Foreskin keratinocyte (primary cell): ENCODE measurements at places on chromosomes 4 and X. TPM values are rescaled to one million over a fixed set of nuclear protein-coding genes. Genes with fewer than 3 reads are reported as not detected.

Gene CENPVL1
- not detected in 2 replicates for polyA plus RNA-seq

Gene ALAS2
- polyA plus RNA-seq = not detected in 2 replicates

Gene SCML1
- polyA plus RNA-seq = 4.7 and 7.1 TPM in 2 replicates

DNA sequence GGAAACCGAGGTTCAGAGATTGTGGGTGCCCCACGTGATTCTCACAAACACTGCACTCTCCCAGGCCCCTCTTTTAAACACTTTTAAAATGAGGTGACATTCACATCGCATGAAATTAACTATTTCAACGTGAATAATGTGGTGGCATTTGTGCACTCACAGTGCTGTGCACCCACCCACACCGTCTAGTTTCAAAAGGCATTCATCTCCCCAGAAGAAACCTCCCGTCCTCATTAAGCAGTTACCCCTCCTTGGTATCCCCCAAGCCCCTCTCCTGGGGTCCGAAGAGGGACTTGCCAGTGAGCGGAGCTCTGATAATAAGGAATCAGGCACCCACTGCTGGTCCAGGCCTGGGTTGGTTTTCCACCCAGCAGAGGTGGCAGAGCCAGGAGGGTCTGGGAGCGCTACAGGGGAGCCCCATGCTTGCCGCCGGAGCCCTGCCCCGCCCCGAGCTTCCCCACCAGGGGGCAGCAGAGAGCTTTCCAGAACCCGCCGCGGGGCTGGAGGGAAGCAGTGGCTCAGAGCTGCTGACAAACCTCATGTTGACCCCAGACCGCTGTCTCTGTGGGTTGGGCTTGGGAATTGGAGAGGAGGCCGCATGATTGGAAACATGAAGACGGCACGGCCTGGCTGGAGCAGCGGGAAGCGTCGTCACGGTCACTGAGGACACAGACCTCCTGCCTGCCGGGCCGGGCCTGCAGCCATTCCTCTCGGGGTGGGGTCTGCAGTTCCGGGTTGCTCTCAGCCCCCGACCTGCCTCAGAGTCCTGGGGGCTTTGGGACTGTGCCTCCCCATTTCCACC lies 27.5 kb upstream of the HTRA3 start:
- DNase-seq = no peak

- DNase-seq = no peak
Observed at GRCh38 chr4:1532549-1533395, 126.5 kb upstream of the NKX1-1 start.

GRCh38 chrX:1480082-1480785 lies 27.5 kb upstream of the ASMTL start:
- no peak for DNase-seq

DNA sequence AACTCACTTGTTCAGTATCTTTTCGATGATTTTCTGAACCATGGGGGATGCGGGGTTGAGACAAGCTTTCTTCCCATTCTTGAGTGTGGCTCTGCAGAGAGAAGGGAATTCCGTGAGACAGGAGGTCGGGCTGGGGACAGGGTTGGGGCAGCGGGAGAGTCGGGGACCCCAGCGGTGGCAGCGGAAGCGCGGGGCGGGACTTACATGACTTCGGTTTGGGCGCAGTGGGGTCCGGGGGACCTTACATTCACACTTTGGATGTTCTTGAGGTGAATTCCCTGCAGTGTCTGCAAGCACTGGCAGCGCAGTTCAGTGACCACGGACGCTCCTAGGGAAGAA lies 434 bp downstream of the CXCL3 start:
- DNase-seq = no peak

DNA sequence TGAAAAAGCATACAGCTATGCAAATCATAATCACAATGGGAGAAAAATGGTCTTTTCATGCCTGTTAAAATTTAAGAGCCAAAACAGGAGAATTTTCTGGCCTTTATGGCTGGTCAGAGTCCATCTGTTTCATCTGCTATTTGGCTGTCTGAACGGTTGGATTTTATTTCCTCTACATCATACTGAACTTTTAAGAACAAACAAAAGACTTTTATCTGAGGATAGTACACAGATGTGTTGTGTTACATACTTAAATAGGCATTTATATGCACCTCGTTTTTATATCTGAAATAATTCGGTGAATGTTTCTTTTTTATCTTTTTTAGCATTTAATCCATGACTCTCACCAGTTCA lies 18.0 kb upstream of the WWC2 start:
- no peak for DNase-seq

DNA sequence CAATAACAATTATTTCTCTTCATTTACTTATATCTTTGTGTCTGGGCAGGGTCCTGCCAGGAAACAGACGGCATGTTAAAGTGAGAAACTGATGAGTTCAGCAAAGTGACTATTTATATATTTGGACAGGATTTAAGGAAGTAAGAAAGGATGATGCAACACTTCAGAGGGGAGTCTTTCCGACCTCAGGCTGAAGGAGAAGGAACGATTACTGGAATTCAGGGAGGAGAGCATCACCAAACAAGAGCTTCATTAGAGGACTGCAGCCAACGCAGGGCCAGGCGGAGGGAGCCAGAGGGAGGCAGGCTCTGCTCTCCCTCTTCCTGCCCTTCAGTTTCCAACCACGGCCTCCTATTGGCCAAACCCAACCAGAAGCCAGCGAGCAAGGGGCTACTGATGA lies 1.5 kb upstream of the TLR7 start:
- no peak for DNase-seq

DNA sequence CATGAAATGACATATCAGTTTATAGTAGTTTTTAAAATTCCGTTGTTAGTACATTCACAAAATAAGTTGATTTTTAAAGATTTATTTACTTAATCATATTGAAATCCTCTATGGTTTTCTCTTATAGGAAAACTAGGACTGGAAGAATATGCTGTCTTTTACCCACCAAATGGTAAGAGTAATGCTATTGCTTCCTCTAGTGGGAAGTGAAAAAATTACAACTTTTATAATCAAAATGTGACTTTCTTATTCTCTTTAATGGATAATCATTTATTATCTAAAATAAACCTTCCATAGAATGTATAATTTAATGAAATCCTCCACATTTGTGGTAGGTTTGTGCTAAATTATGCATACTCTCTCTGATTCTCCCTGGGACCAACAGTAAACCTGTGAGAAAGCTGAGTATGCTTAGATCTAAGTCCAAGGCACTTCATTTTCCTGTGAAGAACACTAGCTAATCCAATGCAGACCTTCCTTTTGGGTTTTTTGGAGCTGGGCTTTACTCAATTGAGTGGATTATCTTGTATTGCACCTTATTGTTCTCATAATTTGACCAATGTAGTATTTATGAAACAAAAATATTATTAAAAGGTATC lies 136.2 kb downstream of the TBC1D19 start:
- DNase-seq = no peak

DNA sequence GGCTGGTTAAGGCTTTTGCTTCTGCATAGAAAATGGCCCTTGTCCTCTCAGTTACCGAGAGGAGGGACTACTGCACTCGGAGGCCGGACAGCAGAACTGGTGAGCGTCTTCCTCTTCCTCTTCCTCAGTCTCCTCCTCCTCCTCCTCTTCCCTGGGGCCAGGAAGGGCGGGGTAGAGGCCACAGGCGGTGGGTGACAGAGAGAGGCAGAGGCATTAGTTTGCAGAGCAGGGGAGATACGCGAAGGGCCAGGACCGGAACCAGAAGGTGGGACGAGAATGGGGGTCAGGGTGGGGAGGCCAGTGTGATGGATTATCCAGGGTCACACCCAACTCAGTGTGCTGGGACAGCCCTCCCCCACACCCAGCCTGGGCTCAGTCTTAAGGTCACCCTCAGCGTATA lies 14.5 kb downstream of the IQSEC2 start:
- no peak for DNase-seq
